ENCODE measurements at places on chromosomes 4 and X. TPM values are rescaled to one million over a fixed set of nuclear protein-coding genes. Genes with fewer than 3 reads are reported as not detected.
A peak's percentile ranks its signal among the peaks of the same experiment; 100 is the strongest.

The L1CAM gene
- 2.0 TPM for polyA plus RNA-seq

The SCLT1 gene
- 9.9 TPM for polyA plus RNA-seq

The SERTM2 gene
- 0.56 TPM for polyA plus RNA-seq

DNA sequence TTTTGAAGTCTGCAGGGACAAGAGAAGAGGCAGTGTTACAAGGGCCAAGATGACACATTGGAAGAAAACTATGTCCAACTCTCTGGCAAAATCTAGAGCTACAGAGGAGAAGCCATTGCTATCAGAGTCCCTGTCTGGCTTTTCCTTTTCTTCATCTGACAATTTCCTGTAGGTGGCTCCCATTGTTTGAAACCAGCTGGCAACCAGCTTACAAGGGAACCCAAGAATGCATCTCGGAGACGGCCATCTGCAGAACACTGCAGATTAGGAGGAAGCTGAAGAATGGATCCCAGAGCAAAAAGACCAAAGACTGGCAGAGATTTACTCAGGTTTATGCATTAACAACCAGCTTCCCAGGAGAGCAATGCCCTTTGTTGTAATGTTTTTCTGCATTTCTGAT lies 216.2 kb upstream of the CTSO start:
- DNase-seq: no peak

DNA sequence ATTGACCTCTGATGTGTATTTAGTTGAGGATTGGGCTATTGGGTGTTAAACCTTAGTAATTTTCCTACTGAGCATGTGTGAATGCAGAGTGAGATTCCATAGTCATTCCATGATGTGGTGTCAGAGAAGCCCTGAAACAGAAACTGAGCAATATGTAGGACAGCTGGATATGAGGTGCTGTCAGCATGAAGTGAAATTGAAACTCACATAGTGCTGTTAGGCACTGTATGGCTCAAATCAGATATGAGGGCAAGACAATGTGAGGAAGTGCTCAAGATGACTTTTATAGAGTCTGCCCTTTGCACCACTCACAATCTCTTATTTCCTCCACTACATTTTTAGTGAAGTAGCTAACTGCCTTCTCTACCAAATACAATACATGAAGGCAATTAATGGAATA lies 188.3 kb downstream of the SH3BGRL start:
- DNase-seq: no peak

- no peak for DNase-seq
These were observed 34.6 kb upstream of the SFRP2 start for GRCh38 chr4:153823483-153823882.

- DNase-seq: no peak
These were observed 88.2 kb downstream of the CRMP1 start for GRCh38 chr4:5804656-5805055.

GRCh38 chr4:176377780-176378179 lies 58.0 kb downstream of the SPCS3 start:
- DNase-seq: no peak

- peak; percentile 64 for DNase-seq
These were observed 41.3 kb upstream of the GPC3 start for GRCh38 chrX:134026565-134027311.

DNA sequence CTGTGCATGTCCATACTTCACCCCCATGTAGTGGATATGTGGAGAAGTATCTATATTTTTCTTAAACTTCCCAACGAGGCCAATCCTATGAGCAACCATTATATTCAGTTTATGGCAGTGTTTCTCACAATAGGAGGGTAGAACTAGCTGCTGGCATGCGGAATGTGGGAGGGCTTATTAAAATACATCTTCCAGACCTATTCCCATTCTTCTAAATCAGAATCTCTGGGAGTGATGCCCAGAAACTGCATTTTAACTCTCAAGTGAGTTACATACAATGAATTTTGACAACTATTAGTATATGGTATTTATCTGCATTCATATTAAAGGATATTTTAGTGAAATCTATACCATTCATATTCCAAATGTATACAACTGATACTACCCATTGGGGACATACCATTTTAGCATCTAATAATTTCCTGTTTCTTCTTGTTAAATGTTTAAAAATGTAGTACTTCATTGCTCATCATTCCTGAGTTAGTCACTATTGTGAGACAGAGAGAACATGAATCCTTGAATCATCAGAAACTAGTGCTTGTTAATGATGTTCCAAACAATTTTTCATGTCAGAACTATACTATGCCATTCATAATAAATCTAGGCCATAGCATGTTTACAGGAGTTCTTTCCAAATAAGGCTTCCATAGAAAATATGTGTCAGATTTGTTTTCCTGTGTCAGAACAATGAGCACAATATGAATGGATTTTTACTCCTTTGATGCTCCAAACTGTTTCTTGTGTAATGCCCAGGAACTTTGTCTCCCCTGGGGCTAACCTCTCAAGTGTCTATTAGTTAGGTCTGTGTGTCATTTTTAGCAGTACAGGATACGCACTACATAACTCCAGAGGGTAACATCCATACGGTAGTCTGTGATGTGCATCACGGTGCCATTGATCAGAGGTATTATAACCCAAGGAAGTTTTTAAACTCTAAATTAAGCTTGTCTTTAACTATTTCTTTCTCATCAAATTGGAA lies 198.8 kb upstream of the BMP3 start:
- no peak for DNase-seq

GRCh38 chr4:17013382-17014006 lies 115.0 kb upstream of the LDB2 start:
- no peak for DNase-seq

- DNase-seq: no peak
These were observed 79.6 kb upstream of the NPNT start for GRCh38 chr4:105815701-105816100.

DNA sequence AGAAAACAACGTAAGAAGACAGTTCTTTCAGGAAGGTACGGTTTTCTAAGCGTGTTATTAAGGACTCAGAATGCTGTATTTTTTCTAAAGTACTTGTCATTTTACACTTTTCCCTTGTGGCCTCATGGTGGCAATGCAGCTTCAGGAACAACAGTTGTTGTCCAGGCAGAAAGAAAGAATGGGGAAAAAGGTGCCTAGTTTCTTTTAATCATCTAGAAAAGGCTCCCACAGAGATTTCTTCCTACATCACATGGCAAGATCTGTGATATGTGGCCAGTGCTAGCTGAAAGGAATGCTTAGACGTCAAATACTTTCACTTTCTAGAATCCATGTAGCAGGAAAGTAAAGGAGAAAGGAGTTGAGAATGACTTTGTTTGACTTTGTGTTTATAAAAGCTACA lies 49.0 kb upstream of the TRAM1L1 start:
- peak; percentile 23 for DNase-seq

DNA sequence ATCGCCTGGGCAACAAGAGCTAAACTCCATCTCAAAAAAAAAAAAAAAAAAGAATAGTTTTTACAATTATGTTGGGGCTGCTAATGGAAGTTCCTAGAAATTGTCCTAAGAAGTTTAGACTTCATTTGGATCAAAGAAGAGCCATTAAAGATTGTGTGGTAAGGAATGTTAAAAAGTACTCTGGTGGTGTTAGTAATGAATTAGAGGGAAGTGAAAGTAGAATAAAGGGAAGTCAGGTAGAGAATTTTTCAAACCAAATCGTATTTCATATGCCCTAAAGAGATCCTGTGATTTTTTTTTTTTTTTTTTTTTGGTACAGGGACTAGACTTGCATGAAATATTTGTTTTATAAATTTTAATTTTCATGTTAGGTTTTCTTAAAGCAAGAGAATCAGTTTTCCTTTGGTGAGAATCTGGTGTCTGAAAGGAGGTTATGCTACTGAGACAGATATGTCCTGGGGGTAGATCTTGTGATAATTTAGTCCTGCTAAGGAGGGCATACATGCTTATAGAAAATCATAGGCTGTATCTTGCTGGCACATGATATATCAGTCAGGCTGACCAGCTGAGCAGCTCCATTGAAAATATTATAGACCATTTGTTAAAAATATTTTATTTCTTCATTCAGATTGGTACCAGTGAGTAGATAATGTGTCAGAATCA lies 10.7 kb downstream of the SEC24B start:
- DNase-seq: no peak

DNA sequence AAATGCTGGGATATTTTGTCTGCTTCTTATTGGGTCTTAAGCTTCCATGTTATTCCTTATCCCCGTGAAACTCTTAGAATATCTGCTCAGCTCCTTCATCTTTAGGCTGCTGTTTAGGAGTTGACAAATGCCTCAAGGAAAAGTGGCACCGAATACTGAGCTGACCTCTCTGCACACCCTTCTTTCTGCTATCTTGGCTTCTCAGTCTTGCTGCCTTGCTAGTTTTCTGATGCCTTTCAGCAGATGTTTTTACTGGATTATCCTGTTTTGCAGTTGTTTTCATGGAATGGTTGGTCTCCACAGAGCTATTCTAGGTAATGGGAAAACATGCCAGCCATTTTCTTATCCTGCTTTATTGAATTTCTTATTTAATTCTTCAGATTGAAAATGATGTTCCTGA lies 86.3 kb downstream of the GYPE start:
- DNase-seq: no peak

DNA sequence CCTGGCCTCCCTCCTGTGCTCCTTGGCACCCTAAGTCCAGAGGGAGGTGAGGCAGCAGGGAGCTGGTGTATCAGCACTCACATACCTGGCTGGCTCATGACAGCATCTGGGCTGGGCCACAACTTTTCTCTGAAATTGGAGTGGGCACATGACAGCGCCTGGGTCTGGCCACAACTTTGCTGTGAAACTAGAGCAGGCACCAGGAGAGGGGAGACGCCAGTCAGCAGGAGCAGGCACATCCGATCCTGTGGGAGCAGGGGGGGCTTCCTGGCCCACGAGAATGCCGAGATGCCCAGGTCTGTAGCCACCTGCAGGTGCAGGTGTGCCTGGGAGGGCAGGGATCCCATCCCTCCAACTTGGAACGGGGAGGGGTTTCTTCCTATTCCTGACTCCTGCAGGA lies 69.7 kb upstream of the PPP3CA start:
- no peak for DNase-seq

GRCh38 chr4:54440394-54441136 lies 211.5 kb downstream of the PDGFRA start:
- peak; percentile 19 for DNase-seq

Data from muscle of arm (tissue), 14 donors.